ENCODE measurements at places on chromosomes 6 and 20. TPM values are rescaled to one million over a fixed set of nuclear protein-coding genes. Genes with fewer than 3 reads are reported as not detected.

ZNF165 gene
- total RNA-seq: 1.5 TPM

MMP24 gene
- total RNA-seq: 1.6 TPM

WFDC12 gene
- not detected for total RNA-seq

CD164 gene
- total RNA-seq: 606 TPM

MRAP2 gene
- total RNA-seq: 1.9 TPM

CD2AP gene
- 49.2 TPM for total RNA-seq

PTGIS gene
- 101 TPM for total RNA-seq

ADAT2 gene
- total RNA-seq: 2.5 TPM

SLA2 gene
- total RNA-seq: 2.0 TPM

SKIC2 gene
- 81.3 TPM for total RNA-seq

PTCRA gene
- 0.37 TPM for total RNA-seq

SMIM29 gene
- total RNA-seq: 28.9 TPM

RUNX2 gene
- 5.3 TPM for total RNA-seq

POPDC3 gene
- total RNA-seq: 0.26 TPM

EFCAB8 gene
- total RNA-seq: 0.20 TPM

GSTA1 gene
- 382 TPM for total RNA-seq

SLC22A2 gene
- 1.4 TPM for total RNA-seq

ARMC2 gene
- 5.8 TPM for total RNA-seq

NPEPL1 gene
- total RNA-seq: 39.1 TPM
